ENCODE measurements at places on chromosomes 11 and 22. TPM values are rescaled to one million over a fixed set of nuclear protein-coding genes. Genes with fewer than 3 reads are reported as not detected.
A peak's percentile ranks its signal among the peaks of the same experiment; 100 is the strongest.

GRCh38 chr11:62926680-62927455, 5.7 kb upstream of the CHRM1 start:
- H3K27me3 ChIP-seq: peaks cover 56% of the 10 kb centered on the region
- DNase-seq: no peak
- H3K4me1 ChIP-seq: no peaks in the 10 kb centered on the region
- H3K27ac ChIP-seq: no peak overlapping the region
- H3K36me3 ChIP-seq: no peaks in the 10 kb centered on the region
- no peak overlapping the region for H3K4me3 ChIP-seq

DNA sequence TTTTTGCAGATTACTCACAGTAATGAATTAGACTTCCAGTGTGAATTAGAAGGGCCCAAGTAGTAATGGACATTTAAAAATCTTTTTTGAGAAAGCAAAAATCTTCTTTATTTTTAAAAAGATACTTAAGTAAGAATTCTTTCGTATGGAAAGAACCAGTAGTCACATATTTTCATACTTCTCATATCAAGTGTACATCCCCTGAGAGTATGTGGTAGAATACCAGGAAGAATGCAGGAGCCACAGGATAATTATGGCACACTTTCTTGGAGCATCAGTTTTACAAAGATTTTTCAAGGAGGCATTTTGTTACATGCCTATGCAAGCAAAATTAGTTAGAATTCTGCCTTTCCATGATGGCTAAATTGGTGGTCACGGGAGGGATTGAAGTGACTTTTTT, 28.1 kb downstream of the POLD3 start:
- no peaks in the 10 kb centered on the region for H3K27me3 ChIP-seq
- no peak overlapping the region for H3K4me3 ChIP-seq
- H3K27ac ChIP-seq: no peak overlapping the region
- H3K36me3 ChIP-seq: no peaks in the 10 kb centered on the region

GRCh38 chr11:111960916-111961315, 23.8 kb downstream of the DIXDC1 start:
- H3K27ac ChIP-seq: no peak overlapping the region
- DNase-seq: peak; percentile 41
- no peak overlapping the region for H3K4me3 ChIP-seq

GRCh38 chr11:69891421-69892236, 72.4 kb upstream of the FGF3 start:
- no peak overlapping the region for H3K4me3 ChIP-seq
- H3K27me3 ChIP-seq: no peaks in the 10 kb centered on the region
- peak; percentile 80 for DNase-seq

GRCh38 chr22:47205081-47205491, 442.6 kb downstream of the TBC1D22A start:
- H3K36me3 ChIP-seq: no peaks in the 10 kb centered on the region
- no peak overlapping the region for H3K27ac ChIP-seq
- H3K4me3 ChIP-seq: no peak overlapping the region
- peak; percentile 13 for DNase-seq
- no peaks in the 10 kb centered on the region for H3K27me3 ChIP-seq
- H3K4me1 ChIP-seq: no peaks in the 10 kb centered on the region

Gene C1QTNF4
- 0.35 TPM for total RNA-seq

Gene COMT
- total RNA-seq: 125 TPM

Gene MUC15
- total RNA-seq: 0.12 TPM

Gene C11orf87
- total RNA-seq: not detected
